Caki2 (cell line): ENCODE measurements at places on chromosomes 2 and 18.

DNA sequence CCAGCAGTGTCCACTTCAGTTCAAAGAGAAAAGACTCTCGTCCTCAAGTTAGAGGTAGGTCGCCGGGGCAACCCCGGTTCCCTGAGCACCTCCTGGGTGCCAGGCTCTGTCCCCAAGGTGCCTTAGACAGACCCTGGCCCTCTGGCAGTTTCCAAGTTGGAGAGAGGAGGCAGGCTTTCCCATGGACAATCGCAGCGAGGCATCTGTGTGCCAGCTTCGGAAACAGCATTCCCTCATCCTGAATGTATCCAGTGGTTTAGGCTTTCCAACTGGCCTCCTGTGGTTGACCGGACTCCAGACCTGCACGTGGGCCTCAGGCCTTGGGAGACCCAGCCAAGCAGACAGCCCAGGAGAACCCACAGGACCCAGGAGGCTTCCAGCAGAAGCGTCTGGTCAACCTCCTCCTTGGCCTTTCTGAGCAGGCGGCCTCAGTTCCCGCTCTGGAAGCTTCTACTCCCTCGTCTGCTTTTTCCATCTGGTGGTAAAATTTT lies 70.3 kb downstream of the KCNF1 start:
- DNase-seq = no peak

GRCh38 chr18:72973841-72974240 lies 106.1 kb upstream of the NETO1 start:
- DNase-seq = no peak

GRCh38 chr2:240850756-240851077 lies 17.9 kb upstream of the AGXT start:
- DNase-seq = no peak

DNA sequence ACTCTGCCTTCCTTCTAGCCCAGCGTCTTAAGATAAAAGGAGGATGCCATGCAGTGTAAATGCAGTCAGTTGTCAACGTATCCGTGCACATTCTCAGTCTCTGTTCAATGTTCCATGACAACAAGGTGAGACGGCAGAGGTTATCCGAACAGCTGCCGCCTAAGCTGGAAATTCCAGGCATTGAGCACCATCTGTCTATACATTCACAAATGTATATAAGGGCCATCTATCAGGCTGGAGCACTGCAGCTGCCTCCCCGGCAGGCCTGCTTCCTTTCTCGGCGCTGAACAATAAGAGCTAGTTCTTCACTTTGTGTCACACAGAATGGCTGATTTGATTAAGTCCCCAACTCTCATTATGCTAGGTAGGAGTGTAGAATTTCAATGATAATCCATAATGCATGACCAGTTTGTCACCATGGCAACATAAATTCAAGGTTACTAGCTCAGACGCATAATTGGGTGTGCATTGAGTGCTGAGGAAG lies 282.2 kb upstream of the SOX11 start:
- no peak for DNase-seq

DNA sequence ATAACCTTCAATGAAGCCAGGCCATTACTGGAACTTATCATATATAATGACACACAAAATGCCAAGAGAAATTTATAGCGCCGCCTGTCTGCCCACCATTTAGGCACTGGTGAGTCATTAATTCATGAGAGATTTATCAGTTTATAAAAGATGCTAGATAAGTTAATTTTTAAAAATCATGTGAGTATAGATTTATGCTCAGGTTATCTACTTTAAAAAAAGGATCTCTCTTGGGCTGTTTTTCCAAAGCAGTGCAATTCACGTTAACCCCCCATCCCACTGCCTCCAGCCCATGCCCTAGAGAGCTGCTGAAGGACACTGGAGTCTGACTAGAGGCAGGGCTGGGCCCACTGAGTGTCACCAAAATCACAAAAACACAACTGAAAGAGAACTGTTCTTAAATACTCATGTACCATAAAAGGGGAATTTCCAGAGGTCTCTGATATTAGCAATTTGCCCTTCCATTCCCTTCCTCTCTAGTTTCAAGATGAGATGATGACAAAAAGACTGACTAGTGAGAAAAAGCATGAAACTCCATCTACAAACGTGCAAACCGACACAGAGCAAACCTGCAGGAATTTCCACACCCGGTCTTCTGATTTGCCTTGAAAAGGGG lies 160.8 kb downstream of the BCL2 start:
- no peak for DNase-seq

- DNase-seq = no peak
Measured at GRCh38 chr2:230578106-230578505, 134.5 kb upstream of the CAB39 start.

DNA sequence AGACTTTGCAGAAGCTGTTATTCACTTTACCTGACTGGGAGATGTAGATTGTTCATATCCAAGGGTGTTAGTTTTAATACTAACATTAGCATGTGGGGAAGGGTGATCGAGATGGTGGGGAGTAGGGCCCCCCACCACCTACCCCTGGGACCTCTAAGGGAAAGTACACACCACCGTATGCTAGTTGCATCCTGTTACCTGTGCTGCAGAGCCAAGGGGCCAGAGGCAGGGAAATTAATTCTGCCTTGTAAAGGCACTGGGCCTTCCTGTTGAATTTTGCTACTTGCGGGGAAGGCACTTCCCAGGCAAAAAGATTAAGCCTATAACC lies 9.0 kb downstream of the STEAP3 start:
- DNase-seq = no peak

DNA sequence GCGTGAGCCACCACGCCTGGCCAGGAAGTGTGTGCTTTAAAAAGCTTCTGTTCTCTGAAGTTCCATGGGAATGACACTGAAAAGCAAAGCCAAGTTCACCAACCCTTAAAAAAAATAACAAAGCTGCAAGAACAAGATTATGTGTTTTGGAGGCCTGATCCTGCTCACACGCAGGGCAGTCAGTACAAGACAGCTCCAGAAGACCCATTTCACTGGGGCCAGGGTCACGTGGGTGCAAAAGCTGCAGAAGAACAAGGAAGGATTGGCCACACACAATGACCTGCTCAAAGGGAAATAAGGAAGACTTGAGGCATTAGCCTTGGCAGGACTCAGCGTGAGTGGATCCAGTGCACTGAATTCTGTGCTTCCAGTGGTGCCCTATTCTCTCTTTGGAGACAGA lies 187.9 kb downstream of the NCK2 start:
- DNase-seq = no peak

DNA sequence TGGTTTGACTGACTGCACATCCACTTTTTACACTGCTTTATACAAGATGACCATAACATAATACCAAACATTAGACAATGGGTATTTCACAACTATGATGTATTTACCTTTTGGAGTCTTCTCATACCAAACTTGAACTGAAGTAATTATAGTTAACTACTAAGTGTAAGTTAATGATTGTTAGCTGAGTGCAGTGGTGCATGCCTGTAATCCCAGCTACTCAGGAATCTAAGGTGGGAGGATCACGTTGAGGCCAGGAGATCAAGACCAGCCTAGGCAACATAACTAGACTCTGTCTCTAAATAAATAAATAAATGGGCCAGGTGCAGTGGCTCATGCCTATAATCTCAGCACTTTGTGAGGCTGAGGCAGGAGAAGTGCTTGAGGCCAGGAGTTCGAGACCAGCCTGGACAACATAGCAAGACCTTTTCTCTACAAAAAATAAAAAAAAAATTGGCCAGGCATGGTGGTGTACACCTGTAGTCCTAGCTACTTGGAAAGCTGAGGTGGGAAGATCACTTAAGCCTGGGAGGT lies 44.9 kb upstream of the ORC2 start:
- peak; percentile 96 for DNase-seq

- no peak for DNase-seq
Measured at GRCh38 chr2:222160944-222161343, 137.9 kb downstream of the PAX3 start.

- no peak for DNase-seq
Measured at GRCh38 chr2:189848276-189848675, 64.0 kb downstream of the PMS1 start.

- no peak for DNase-seq
Measured at GRCh38 chr2:105721991-105722511, 22.7 kb upstream of the NCK2 start.

GRCh38 chr2:60707750-60708371 lies 48.2 kb upstream of the PAPOLG start:
- DNase-seq = peak; percentile 19

- DNase-seq = no peak
Measured at GRCh38 chr2:7625392-7626138, 708.4 kb downstream of the RNF144A start.

GRCh38 chr2:207444756-207445155 lies 85.0 kb upstream of the CREB1 start:
- no peak for DNase-seq

DNA sequence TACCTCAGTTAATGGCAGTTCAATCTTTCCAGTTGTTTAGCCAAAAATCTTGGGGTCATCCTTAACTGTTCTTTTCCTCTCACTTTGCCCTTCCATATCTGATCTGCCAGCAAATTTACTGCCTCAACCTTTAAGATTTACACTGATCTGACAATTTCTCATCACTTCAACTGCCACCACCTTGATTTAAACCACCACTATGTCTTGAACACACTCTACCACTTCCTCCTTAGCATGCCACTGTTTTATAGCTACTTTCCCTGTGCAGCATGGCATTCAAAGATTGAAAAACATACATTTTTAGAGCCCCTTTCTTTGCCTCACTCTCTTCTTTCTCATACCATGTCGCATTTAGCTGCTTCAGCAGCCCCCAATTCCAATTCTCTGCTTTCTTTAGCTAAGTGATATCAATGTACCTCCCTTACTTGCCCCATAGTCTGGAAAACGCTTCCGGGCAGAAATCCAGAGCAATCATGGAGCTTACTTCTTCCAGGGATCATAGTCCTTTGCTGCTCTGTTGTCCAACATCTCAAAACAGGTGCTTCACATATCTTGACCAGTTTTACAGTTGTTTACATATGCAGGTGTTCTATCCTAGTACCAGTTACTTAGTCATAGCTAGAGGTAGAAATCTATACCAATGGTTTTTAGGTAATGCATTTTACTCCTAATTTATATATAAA lies 10.9 kb downstream of the PGAP1 start:
- DNase-seq = no peak

DNA sequence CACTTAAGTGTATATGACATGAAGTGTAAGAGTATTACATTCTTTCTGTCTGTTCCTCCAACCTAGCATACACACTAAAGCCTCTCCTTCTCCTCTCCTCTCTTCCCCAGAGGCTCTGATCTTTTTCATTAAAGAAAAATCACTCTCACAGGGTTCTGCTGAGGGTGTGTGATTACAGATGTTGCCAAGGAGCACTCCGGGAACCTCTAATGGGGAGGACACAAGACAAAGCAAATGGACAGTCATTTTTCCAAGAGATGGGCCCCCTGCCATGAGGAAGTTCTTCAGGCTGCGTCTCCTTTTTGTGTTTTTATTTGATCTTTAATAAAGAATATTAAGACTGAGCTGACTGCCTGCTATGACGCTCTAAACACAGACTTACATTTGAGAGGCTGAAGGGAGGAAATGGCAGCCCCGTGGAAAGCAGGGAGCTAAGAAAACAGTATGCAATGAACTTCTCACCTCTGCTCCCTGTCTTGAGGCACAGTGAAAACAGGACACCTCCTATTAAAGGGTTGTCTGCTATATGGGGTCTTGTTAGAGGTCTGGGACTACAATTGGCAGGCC lies 578.1 kb downstream of the PIK3C3 start:
- no peak for DNase-seq

DNA sequence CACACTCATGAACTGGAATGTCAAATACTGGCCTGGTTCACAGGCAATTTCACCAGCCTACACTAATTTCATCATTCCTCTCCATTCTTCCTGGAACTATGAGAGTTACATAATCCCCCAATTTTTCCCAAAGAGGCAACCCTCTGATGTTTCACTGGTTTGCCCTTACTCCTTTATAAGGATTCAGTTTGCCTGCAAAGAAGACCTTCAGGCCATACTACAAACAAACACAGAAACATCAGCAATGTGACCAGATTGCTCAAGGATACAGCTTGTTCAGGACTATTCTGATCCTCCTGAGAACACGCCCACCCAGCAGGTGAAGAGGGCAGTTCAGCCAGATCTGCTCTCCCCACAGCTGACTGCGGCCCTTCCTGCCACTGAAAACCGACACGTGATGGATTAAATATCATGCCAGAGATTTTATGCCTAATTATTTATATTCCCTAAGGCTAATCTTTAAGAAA lies 215.5 kb downstream of the ETAA1 start:
- DNase-seq = no peak

DNA sequence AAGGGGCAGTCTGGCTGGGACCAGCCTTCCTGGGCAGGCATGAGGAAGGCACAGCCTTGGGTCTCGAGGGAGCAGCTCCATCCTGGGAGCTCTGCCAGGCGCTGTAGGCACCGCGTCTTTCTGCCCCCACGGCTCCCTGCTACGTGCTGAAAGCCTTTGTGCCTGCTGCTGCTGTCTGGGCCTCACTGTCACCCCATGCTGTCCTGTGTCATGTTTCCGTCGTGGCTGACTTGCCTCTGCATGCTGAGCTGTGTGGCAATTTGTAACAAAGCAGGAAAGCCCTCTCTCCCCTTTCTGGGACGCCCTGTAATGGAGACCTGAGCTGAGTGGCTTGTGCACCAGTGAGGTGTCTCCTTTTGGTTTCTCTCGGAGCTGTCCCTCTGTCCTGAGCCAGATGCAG lies 152.5 kb downstream of the TSN start:
- no peak for DNase-seq

GRCh38 chr2:14951569-14952285 lies 319.2 kb downstream of the LRATD1 start:
- DNase-seq = no peak

DNA sequence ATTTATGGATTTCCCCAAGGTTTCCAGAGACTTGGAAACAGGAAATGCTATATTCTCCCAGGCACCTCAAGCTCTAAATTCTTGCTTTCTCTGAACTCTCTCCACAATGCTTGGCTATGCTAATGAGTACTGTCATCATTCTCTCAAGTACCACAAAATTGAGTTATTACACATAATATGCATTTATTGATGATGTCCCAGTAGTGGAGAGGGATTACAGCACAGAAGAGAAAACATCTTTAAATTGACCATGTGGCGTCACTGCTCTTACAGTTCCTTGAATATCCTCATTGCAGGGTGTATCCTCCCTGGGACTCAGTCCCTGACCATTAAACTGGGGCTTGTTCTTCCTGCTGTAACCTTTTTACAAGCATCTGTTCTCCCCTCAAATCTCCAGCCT lies 681.1 kb upstream of the FANCL start:
- DNase-seq = no peak

- DNase-seq = no peak
Measured at GRCh38 chr2:188966079-188966571, 8.0 kb upstream of the COL3A1 start.

DNA sequence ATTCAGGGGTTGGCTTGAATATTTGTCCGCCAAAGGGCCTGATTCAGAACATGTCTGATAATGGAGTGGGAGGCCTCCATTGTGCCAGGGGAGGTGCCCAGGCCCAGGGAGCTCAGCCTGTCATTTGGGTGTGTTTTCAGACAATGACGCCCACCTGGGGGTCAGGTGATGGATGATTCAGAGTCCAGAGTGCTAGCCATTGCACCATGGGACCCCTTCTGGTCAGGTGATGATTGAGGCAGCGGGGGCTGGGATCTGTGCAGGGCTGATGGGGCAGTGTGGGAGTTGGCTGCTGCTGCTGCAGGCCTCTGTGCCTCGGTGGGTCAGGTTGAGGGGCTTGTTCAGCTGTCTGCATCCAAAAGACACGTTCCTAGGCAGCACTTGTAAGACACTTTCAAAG lies 8.3 kb upstream of the ARHGEF4 start:
- peak; percentile 63 for DNase-seq

- DNase-seq = no peak
Measured at GRCh38 chr2:154600927-154601494, 97.5 kb upstream of the KCNJ3 start.

GRCh38 chr2:155830351-155830750 lies 502.2 kb downstream of the NR4A2 start:
- no peak for DNase-seq

- no peak for DNase-seq
Measured at GRCh38 chr2:70517804-70518203, 35.8 kb downstream of the TGFA start.
